ENCODE measurements at places on chromosomes 2 and 18. TPM values are rescaled to one million over a fixed set of nuclear protein-coding genes. Genes with fewer than 3 reads are reported as not detected.

CHRNG gene
- total RNA-seq: 3.5 TPM

IL36G gene
- not detected for total RNA-seq

IMPA2 gene
- total RNA-seq: 38.2 TPM

CCDC141 gene
- 18.0 TPM for total RNA-seq

HDAC4 gene
- total RNA-seq: 29.5 TPM

UPP2 gene
- 0.16 TPM for total RNA-seq

STAMBP gene
- 30.4 TPM for total RNA-seq

ABCB11 gene
- total RNA-seq: 0.11 TPM

DNA sequence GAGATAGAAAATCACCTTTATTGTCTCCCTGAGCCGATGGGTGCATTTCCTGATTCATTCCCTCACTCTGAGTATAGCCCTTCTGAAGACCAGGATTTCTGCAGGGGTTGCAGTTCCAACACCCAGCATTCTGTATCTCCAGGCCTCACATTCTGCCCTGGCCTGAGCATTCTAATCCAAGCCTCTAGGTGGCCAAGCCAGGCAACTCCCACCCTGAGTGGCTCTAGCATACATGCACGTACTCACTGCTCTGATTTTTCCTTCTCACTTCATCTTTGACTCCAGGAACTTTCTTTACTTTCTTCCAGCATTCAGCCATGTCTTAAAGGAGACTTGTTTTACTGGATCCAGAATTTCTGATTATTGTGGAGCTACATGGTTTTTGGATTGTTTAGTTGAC, 100.7 kb upstream of the STK39 start:
- DNase-seq: no peak

DNA sequence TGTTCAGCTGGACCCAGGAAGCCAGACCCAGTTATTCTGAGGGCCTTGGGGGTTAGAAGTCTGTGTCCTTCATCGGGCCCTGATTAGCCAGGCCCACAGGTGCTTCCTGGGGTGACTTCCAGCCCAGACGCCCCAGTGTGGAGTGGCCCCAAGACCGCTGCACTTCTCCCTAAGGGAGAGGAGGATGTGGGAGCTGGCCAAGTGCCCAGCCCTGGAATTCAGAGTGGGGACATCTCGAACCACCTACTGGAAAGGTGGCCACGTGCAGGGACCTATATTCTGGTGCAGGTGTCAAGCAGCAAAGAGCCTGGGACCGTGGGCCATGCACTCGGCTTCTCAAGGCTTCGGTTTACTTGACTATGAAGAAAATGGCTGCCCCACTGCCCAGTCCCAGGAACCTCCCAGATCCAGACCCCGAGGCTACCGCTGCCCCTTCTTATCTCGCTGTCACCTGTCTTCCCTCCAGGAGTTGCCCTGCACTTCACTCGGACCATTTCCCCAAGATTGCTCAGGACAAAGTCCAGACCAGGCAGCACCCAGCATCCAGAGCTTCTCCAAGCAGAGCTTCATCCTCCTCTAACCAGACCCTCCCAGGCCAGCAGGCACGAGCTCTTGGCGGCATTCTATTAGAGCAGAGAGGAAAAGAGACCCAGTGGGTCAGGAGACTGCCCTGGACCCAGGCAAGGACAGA, 142.8 kb upstream of the ID2 start:
- no peak for DNase-seq

DNA sequence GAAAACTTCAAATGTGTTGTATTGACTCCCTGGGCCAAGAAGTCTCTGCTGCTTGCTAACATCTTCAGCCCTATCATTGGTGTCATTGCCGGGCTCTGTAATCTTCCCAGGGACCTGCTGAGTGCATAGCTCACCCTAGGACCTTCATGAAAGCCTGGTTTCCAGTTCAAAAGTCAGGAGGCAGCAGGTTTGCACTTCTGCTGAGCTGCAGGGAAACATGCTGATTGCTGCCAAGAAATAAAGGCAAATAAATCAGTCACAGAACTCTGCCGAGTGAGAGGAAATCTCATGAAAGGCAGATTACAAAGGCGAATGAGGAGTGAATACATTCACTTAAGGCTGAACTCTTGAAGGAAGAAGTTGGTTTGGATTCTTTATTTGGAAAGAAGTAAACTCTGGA, 1947.6 kb upstream of the CELF4 start:
- DNase-seq: no peak

GRCh38 chr2:111909079-111909478, 10.7 kb downstream of the MERTK start:
- no peak for DNase-seq

DNA sequence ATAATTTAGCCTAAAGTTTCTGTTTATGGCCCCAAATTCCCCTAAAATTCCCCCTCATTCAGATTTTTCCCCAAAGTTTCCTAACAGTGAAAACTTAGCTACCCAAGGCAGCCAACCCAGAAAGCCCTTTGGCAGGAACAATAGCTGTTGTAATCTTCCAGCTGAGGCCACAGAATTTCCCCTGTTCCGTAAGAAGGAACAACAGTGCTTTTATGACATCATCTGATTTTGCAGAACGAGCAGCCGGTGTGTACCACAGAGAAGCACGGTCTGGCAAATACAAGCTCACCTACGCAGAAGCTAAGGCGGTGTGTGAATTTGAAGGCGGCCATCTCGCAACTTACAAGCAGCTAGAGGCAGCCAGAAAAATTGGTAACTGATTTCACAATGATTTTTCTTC, 6.3 kb downstream of the TNFAIP6 start:
- no peak for DNase-seq

GRCh38 chr2:73172963-73173362, 29.4 kb upstream of the NOTO start:
- no peak for DNase-seq

DNA sequence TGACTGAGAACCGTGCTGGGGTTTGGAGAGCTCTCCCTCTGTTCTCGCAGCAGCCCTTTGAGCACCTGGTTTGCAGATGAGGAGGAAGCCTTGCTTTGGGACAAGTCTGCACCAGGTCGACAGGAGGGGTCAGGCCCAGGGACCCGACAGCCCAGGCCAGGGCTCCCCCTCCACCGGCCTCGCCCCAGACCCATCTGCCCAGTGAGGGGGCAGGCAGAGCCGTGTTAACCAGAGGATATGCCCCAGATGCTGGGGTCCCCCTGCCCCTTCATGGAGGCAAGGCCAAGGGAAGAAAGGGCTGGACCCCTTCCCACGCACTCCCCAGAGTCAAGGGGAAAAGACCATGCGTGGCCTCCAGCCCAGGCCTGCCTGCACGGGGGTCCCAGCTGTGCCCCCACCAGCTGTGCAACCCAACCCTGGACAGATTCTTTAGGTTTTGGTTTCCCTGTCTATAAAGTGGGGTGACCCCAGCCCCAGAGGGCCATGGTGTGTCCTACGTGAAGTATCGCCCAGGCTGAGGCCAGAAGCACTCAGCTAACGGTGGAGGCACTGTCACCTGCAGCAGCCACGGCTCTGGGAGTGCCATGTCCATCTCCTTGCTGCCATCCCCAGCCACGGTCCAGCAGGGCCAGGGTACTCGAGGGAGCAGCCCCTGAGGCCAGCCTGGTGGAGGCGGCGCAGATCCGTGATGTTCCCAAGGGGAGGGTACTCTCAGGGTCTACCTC, 4.8 kb upstream of the SNED1 start:
- DNase-seq: no peak

DNA sequence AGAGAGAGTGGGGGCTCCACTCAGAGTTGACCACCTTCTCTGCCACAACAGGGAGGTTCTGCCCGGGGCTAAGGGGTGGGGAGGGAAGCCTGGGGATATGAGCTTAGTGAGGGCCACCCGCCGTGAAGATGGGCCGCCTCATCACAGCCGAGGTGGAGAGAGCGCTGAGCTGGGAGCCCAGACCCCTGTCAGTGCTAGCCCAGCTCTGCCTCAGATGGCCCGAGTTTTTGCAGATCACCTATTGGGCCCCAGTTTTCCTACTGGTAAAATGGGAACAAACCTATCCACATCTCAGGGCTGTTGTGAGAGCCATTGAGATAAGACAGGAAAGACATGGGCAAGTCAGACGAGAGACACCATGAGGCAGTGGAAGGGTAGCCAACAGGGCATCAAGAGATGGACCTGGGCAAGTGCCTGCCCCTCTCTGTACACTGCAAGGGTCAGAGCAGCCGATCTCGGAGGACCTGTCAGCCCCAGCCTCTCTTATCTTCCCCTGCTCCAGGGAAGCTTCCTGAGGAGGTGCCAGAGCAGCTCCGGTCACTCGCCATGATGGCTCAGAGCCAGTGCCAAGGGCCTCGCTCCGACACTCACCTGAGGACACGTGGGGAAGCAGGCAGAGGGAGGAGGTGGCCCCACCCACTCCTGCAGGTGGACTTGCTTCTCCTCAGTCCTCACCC, 88.9 kb downstream of the MCFD2 start:
- DNase-seq: no peak

DNA sequence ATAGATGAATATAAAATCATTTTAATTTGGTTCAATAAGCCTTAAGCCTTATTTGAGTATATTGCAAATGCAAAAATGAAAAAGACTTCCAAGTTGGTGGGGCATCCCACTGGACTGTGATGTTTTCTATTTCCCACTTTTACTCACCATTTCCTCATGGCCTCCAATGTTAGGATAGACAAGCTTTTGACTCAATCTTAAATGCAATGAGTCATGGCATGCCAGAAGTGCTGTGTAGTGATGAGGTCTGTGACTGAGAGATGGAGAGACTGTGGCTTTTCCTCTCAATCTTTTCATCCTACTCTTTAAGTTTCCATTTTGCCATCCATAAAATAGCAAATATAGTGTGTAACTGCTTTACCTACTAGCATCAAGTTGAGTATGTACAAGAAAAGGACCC, 1401.2 kb upstream of the CELF4 start:
- no peak for DNase-seq

- no peak for DNase-seq
Observed at GRCh38 chr2:12929758-12930157, 213.0 kb downstream of the TRIB2 start.

DNA sequence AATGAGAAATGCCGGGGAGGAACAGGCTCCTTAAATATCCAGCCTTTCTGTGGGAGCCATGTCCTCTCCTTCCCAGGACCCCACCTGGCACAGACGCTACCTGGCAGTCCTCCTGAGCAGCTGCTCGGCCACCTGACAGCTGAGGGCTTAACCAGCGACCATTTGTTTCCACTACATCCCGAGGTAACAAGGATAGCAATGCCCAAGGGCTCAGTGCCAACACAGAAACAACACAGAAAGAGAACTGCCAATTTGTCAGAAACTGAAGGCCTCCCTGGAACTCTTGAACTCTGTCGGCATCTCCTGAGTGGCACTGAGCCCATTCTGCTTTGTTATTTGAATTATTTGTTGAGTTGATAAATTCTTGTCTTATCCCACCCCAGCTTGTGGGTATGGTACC, 122.2 kb upstream of the ARHGAP28 start:
- no peak for DNase-seq

GRCh38 chr2:233847248-233847898, 7.0 kb downstream of the HJURP start:
- no peak for DNase-seq

GRCh38 chr2:45713136-45713535, 61.7 kb downstream of the PRKCE start:
- no peak for DNase-seq

DNA sequence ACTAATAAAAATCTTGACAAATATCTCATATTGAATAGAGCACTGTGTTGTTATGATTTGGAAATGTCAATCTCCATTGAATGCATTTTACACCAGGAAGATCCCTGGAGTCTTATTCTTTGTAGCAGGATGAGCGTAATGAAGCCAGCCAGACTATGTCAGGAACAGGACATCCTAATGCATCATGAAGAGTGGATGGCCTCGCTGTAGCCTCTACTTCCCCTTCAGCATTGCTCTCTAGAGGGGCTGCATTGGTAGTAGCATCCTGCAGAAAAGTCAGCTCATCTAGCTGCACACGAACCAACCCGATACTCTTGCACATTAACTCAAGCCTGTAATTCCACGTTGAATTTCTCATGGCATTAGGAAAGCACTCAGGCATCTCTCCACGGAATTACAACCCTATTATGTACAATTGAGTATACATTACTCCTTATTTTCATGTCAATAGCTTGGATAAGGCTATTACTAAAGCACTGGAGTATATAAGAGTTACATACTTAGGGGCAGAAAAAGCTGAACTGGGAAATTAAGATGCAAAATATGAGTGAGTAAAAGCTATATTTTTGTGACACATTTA, 76.1 kb downstream of the CMPK2 start:
- DNase-seq: no peak

- DNase-seq: no peak
Observed at GRCh38 chr2:53508667-53509066, 258.9 kb upstream of the CHAC2 start.

GRCh38 chr2:173654896-173655265, 300.2 kb downstream of the CDCA7 start:
- no peak for DNase-seq

- no peak for DNase-seq
Observed at GRCh38 chr2:38615237-38615636, 12.5 kb upstream of the HNRNPLL start.

DNA sequence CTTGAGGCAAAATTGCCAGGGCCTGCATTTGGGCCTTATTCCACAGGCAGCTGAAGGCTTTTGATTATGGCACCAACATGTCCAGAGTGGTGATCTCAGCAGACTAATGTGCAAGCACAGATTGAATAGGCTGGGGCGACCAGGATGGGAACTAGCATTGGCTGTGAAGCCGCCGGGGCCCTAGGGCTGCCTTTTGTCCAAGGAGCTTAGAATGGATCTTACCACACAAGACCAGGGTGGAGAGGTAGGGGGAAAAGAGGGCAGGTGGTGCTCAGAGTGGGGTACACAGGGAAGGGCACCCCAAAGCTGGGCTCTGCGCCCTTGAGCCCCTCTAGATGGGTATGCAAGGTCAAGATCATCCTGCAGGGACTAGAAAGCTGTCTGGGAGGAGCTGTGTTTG, 23.1 kb downstream of the PSD4 start:
- no peak for DNase-seq

DNA sequence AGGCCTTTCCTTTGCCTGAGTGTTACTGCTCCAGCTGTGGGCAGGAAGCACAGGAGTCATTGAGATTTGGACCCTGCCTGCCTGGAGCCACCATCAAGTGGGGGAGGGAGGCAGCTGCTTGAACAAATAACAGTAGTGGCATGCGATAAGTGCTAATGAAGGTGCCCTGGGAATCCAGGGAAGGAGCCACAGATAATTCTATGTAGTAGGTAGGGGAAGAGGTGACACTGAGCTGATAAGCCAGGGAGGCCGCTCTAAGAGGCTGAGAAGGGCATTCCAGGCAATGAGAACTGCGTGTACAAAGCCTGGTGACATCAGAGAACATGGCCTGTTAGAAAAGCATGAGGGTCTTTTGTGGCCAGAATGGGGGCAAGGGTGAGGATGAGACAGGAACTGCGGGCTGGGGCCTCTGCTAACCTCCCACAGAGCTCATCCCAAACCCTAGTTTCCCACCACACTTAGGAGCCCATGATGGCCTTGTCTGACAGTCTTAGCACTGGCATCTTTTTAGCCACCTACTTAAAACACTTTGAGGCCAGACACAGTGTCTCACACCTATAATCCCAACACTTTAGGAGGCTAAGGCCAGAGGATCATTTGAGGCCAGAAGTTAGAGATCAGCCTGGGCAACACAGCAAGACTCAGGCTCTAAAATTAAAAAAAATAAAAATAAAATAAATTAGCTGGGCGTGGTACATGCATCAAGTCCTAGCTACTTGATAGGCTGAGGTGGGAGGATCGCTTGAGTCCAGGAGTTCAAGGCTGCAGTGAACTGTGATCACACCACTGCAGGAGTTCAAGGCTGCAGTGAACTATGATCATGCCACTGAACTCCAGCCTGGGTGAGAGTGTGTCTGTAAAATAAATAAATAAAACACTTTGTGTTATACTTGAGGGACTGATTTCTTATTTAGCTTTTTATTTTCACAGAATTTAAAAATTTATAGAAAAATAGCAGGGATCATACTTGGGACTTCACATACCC, 58.9 kb downstream of the TET3 start:
- no peak for DNase-seq

Data from urinary bladder (tissue), 4 donors.